ENCODE measurements at places on chromosomes 2 and 18.

DNA sequence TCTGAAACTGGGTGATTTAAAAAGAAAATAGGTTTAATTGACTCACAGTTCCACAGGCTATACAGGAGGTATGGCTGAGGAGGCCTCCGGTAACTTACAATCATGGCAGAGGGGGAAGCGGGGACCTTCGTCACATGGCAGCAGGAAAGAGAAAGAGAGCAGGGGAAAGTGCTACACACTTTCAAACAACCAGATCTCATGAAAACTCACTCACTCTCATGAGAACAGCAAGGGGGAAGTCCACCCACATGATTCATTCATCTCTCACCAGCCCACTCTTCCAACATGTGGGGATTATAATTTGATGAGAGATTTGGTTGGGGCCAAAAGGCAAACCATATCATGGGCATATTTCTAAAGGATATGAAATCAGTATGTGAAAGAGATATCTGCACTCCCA, 12.0 kb upstream of the ARHGAP15 start:
- no peak for DNase-seq

DNA sequence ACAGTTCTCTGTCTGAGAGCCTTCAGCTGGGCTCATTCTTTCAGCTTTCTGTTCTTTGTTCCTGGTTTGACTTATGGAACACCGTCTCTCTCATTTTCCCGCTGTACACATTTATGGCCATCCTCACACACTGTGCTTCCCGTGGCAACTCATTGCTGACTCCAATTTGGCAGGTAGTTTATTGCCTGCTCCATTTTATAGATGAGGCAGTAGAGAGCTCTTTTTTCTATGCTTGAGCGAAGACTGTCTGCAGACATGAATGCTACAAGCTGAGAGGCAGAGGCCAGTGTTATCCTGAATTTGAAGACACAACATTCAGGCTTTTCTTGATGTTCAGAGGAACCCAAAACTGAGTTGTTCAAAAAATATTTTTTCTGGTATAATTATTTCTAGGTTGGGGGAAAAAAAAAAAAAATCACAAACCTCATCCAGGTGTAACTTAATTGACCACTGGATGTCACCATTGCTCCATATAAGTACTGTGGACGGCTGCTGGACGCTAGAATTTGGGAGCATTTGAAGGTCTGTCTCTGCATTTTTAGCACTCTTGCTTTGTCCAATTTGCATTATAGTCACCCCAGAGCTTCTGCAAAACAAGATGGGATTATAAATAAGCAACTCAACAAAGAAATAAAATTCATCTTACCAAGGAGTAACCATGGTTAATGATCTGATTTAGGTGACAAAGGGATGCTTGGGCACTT, 83.5 kb downstream of the HRH4 start:
- DNase-seq = peak; percentile 62

GRCh38 chr2:143787674-143788073, 658.5 kb downstream of the ARHGAP15 start:
- no peak for DNase-seq

DNA sequence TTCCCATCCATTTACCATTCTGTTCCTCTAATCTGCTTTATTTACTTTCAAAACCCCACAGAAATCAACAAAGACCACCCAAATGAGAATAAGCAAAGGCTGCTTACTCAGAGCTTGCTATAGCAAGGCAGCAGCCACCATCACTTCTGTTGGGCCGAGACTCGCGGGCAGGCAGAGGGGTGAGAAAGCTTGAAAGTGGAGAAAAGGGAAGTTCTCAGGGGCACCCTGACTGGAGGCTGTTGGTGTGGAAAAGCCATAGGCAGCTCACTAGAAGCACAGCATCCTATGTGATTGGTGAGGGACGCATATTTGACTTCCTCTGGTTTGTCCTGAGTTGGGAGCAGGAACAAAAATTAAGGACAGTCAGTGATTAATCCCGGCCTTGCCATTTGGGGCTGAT, 269.7 kb upstream of the THSD7B start:
- no peak for DNase-seq

DNA sequence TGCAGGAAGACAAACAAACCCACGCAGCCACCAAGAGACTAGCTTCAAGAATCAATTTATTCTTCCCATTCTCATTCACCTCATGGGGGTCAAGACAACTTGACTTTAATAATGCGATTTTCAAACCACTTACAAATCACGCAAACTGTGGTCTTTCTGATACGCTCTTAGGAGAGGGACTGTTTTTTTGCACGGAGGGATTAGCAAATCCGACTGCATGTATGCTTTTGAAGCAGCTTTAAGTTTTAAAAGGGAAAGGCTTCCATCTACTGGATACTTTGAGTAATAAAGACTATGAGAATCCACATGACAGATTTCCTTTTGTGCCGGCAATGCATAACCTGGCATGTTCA, 322.9 kb upstream of the KCNJ3 start:
- DNase-seq = peak; percentile 53

DNA sequence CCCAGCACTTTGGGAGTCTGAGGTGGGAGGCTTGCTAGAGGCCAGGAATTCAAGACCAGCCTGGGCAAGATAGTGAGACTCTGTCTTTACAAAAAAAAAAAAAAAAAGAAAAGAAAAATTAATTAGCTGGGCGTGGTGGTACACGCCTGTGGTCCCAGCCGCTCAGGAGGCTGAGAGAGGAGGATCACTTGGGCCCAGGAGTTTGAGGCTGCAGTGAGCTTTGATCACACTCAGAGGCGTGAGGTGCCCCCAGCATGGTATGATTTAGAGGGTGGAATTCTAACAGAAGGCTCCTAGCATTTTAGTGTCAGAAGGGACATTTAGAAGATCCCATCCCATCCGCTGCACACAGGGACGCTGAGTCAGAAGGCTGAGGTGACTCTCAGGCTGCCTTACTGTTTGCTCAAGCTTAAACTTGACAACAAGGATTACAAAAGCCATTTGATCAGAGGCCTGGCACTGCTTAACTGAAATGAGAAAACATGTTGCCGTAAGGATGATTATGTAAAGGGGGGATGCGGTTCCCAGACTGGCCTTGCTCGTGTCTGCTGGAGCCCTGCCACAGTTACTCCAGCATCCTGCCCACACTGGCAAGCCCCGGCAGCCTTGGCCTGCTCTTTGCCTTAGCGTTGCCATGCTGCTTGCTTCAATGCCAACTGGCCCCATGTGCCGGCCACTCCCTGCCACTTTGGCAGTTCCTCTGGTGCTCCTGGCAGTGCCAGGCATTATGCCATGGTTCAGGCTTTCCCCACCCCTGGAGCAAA, 45.6 kb upstream of the SLC1A4 start:
- no peak for DNase-seq

DNA sequence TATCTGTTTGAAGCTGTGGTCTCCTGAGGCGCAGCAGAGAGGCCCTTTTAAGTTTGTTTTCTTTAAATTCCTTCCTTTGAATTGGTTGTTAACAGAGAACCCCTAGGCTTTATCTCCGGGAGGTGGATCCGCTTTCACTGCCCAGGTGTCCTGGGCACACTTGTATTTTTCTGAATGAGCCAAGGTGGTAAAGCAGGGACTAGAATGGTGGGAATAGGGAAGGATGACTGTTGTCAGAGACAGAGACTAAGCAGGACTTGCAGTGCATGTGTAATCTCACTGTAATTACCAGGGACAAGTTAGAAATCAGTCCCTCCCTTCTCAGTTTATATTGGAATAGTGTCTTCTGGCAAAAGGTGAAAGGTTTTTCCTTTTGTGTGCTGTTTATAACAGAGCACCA, 72.8 kb downstream of the PHLPP1 start:
- DNase-seq = no peak

GRCh38 chr2:153100151-153100550, 378.4 kb downstream of the RPRM start:
- no peak for DNase-seq

GRCh38 chr2:205730191-205730590, 47.9 kb downstream of the NRP2 start:
- DNase-seq = no peak
